GM23248 (cell line): ENCODE measurements at places on chromosomes 3 and 15. TPM values are rescaled to one million over a fixed set of nuclear protein-coding genes. Genes with fewer than 3 reads are reported as not detected.

GRCh38 chr15:28915041-28915810 is 29.5 kb downstream of the APBA2 start:
- DNase-seq, result no peak

Gene ADAMTS9
- total RNA-seq, result 1.3 and 1.5 TPM in 2 replicates

DNA sequence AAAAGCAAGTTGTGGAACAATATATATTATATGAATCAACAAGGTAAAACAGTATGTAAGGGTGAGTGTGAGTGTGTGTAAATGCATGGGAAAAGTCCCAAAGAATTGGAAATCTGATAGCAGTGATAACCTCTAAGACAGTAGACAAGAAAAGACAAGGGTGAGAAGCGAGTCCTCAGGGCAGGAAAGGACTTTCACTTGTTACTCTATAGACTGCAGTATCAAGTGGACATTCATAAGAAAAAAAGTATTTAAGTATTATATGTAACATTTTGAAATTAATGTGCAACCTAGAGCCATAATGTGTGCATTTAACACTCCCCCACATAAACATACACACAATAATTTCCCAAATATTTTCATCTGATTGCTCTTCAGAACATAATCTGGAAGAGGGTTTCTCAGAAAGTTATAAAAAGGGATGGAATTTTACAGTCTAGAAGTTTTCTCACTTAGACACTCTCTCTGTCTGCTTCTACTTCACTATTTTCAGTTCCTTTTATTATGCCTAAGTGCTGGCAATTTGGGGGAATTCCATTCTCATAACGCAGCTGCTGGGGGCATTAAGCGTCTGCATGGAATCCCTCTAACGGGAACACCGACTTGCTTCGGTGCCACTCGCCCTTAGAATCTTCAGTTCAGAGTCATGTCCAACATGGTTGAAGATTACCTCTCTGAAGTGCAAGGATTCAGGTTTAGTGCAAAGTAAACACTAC is 50.0 kb upstream of the CDIN1 start:
- peak; percentile 4 for DNase-seq

GRCh38 chr3:146679995-146680394 is 74.8 kb upstream of the PLSCR5 start:
- no peak for DNase-seq

DNA sequence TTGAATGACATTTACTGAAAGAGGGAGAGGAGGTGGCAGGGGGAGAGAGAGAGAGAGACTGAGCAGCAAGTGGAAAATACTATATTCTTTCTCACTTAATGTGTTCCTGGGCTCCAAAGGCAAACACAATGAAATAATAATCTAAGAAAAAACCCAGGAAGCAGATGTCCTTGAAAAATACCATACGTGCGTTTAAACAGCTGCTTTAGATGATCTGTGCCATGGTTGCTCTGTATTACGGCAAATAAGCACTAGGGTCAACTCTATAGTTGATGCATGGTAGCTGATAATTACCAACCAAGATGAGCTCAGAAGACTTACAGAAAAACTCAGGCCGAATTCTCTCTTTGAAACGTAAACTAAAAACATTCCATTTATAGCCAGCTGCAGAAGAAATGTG is 410.3 kb upstream of the TBL1XR1 start:
- no peak for DNase-seq
